ENCODE measurements at places on chromosomes 2 and 18.

DNA sequence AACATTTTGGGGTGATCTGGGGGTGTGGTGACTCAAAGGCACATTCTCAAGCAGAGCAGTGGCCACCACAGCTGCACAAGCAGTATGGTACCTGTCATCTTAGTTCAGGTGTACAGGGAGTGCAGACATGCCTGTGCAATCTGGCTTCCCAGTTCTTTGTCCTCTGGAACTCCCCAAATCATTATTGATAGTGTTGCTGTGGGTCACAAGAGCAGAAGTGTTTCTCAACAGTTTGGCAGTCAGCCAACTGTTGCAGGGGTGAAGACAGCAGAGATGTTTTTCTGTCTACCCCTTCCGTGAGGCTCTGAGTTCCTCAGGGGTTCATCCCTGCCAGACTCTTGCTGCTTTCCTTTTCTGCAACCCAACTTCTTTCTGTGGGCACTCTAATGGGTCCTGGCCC is 206.5 kb upstream of the ZSWIM2 start:
- DNase-seq: no peak

GRCh38 chr2:172834881-172835280 is 99.2 kb downstream of the RAPGEF4 start:
- no peak for DNase-seq

DNA sequence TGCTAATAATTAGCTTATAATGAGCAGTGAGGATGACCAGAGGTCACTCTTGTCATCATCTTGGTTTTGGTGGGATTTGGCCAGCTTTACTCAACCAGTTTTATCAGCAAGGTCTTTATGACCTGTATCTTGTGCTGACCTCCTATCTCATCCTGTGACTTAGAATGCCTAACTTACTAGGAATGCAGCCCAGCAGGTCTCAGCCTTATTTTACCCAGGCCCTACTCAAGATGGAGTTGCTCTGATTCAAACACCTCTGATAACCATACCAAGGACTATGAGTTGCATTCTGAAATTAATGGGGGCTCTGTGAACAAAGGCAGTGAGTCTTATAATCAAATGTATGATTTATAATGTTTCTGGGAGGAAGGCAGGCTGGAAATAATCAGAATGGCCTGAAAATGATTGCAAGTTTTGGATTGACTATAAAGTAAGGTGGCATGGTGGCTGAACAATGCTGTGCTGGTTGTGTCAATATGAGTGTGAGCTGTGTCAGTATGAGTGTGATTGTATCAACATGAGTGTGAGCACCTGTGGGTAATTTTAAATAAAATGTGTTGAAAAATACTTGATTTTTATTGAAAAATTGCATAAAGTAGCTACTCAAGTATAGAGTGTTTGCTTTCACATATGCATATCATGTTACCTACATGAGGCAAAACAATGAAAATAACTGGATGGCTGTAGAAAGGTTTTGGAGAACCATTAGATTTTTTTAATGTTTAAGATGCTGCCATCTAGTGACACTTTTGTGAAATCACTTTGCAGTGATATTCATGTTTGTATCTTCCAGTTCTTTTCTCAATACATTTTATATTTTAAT is 103.0 kb downstream of the KYNU start:
- DNase-seq: no peak

- no peak for DNase-seq
These were observed 7.8 kb upstream of the CCDC141 start for GRCh38 chr2:179057737-179058136.

DNA sequence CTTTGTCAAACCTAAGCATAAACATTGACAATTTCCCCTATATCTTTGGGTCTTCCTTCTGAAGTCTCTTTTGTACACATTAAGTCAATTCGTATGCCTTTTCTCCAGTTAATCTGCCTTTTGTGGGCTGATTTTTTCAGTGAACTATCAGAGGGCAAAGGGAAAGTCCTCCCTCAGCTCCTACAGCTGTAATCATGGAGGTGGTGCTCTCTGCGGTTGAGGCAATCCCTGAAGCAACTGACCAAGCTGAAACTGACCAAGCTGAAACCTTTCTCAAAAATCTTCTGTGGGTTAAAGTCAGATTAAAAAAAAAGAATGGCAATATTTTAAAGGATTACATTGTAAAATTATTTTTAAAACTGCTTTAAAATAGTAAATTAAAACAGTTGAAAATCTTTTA is 105.8 kb upstream of the DNAJC10 start:
- no peak for DNase-seq

DNA sequence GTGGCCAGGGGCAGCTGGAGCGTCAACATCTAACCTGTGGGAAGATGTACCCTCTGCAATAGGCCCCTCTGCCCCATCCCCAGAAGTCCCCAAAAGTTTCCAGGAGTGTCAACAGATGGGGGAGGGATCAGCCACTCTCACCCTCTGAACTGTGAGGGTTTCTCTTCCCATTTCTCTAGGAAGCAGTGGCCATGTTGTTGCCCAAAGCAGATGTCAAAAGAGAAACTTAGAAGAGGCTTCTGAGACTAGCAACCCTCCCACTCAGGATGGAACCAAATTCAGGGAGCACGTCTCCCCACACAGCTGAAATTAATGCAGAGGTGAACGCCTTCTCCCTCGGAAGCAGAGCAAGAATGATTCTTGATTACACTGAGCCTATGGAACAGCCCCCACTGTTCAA is 70.3 kb downstream of the ARL4C start:
- DNase-seq: no peak
